GM12865 (cell line): ENCODE measurements at places on chromosomes 13 and 19.

- DNase-seq: no peak
These were observed 52.8 kb downstream of the SLC6A16 start for GRCh38 chr19:49272204-49272603.

GRCh38 chr19:13018035-13018914, 23.0 kb downstream of the NFIX start:
- DNase-seq: no peak

DNA sequence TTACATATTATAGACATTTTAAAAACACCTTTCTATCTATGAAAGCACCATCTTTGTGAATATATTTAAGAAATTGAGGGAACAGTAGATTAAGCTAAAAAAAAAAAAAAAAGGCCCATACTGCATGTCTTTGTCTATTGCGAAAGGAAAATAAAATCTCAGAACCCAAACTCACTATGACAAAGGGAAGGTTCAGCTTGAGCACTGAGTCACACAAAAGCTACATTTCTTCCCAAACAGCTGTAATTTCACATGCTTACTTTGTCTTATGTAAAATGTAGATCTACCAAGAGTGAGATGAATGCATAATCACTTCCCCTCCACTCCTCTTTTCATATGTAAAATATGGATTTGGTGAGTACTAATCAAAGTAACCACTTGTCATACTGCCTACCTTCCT, 640.1 kb upstream of the KLF12 start:
- DNase-seq: no peak

DNA sequence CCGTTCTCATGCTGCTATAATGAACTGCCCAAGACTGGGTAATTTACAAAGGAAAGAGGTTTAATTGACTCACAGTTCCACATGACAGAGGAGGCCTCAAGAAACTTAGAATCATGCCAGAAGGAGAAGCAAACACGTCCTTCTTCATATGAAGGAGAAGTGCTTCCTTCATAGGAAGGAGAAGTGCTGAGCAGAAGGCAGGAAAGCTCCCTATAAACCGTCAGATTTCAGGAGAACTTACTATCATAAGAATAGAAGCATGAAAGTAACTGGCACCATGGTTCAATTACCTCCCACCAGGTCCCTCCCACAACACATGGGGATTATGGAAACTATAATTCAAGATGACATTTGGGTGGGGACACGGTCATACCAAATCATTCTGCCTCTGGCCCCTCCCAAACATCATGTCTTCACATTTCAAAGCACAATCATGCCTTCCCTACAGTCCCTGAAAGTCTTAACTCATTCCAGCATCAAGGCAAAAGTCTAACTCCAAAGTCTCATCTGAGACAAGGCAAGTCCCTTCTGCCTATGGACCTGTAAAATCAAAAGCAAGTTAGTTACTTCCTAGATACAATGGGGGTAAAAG, 10.6 kb downstream of the ACOD1 start:
- DNase-seq: no peak

GRCh38 chr13:109867766-109868165, 81.4 kb upstream of the IRS2 start:
- no peak for DNase-seq

DNA sequence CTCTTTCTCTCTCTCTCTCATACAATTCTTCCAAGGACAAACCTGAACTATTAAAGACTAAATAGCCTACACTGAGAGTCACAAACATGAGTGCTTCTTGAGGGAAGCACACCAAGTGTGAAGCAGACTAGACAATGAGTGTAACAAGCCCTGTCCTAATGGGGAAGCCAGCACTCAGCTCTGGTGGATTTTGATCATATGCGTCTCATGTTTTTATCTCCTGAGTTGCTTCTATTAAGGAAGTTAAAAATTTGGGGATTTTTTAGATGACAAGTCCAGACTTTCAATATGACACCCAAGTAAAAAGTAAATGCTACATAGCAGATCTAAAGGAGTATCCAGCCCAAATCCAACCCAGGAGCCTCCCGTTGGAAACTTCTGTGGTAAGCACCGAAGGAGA, 437.8 kb downstream of the RFC3 start:
- DNase-seq: no peak

GRCh38 chr19:50050406-50051227, 24.8 kb downstream of the ZNF473 start:
- DNase-seq: peak; percentile 53

GRCh38 chr13:113145496-113145895, 13.0 kb upstream of the PROZ start:
- DNase-seq: no peak

DNA sequence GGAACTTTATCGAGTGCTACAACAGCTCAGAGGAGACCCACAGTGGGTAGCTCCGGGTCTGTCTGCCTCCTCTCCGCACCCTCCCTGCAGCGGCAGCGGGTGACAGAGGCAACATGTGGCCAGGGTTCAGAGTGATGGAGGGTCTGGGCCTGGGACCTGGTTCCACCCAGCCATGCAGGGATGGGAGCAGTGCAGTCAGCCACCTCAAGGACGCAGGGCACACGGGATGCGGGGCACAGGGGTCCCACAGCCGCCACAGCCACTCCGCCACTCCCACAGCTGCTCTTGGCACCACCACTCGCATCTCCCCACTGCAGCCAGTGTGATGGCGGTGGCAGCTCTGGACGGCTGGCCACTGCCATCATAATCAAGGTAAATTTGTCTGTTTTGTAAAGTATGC, 892.9 kb downstream of the OLFM4 start:
- no peak for DNase-seq

GRCh38 chr13:45132369-45133064, 12.2 kb downstream of the GTF2F2 start:
- DNase-seq: peak; percentile 54

DNA sequence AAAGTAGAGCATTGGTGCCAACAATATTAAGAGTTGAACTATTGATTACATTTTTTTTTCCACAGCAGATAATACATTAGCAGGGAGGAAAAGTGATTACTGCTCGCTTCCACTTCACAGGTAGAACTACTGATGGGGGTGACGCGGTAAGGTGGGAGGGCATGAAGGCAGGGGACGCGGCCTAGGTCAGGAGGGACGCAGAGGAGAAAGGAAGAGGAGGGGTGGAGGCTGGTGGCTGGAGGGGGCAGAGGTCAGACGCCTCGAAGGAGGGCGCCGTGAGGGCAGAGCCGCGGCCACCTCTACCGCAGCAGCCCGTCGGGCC, 287 bp upstream of the B3GLCT start:
- no peak for DNase-seq

GRCh38 chr13:46317120-46317519, 69.9 kb downstream of the RUBCNL start:
- no peak for DNase-seq

- DNase-seq: peak; percentile 72
These were observed 11.0 kb downstream of the CTU1 start for GRCh38 chr19:51097166-51097738.

- DNase-seq: peak; percentile 69
These were observed 850 bp downstream of the MTMR6 start for GRCh38 chr13:25286308-25286968.

- no peak for DNase-seq
These were observed 67.8 kb downstream of the CEBPG start for GRCh38 chr19:33441277-33441699.

DNA sequence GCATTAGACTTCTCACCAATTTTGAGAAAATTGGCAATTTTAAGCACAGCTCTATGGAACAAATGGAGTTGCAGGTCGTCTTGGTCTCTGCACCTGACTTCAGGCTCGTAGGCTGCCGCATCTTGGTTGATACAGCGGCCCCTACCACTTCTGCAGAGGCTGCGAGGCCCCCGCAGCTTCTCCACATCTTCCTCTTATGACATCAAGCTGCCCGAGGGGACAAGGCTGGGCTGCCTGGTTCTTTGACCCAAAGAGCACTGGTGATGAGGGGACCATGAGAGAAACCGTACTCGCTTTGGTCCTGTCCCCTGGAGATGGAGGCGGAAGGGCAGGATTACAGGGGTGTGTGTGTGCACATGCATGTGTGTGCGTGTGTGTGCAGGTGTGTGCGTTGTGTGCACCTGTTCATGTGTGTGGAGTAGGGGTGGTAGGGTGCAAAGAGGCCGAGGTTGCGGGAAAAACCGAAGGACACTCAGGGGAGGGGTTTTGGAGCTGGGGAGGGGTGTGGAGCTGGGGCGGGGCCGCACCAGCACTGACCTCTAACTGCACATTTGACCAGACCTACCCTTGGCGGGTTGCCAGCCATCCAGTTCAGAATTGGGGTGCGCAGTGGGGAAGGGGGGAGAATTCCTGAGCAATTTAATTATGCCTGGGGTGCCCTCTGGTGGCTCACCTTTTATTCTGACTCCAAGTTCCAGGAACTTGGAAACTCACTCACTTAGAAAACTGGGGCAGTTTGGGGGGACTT, 65.1 kb upstream of the ARHGEF7 start:
- peak; percentile 35 for DNase-seq

GRCh38 chr13:74036373-74036772, 97.8 kb downstream of the KLF12 start:
- DNase-seq: no peak
